ENCODE measurements at places on chromosomes 6 and 20.

GRCh38 chr6:33955566-33955965, 151.8 kb upstream of the MLN start:
- DNase-seq: no peak

- DNase-seq: no peak
Measured at GRCh38 chr6:30841644-30842504, 42.4 kb upstream of the DDR1 start.

GRCh38 chr6:9540126-9540525, 874.7 kb downstream of the TFAP2A start:
- no peak for DNase-seq

DNA sequence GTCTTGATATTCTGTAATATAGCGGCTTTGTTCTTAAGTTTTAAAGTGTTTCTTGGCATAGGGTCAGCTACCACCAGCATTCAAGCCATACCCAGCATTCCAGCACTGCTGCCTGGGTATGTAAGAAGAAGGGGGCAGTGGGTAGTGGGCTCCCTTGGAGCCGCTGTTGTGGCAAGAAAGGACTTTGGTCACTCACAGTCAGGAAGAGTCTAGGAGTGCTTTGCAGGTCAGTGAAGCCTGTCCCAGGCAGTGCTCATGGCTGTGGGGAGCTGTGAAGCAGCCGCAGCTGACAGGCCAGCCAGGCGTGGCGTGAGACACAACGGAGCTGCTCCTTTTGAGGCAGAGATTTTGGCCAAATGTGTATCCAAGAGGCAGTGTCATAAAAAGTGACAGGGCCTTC, 512.0 kb downstream of the CDKAL1 start:
- DNase-seq: no peak

GRCh38 chr6:102549221-102549874, 1155.8 kb downstream of the GRIK2 start:
- DNase-seq: no peak

DNA sequence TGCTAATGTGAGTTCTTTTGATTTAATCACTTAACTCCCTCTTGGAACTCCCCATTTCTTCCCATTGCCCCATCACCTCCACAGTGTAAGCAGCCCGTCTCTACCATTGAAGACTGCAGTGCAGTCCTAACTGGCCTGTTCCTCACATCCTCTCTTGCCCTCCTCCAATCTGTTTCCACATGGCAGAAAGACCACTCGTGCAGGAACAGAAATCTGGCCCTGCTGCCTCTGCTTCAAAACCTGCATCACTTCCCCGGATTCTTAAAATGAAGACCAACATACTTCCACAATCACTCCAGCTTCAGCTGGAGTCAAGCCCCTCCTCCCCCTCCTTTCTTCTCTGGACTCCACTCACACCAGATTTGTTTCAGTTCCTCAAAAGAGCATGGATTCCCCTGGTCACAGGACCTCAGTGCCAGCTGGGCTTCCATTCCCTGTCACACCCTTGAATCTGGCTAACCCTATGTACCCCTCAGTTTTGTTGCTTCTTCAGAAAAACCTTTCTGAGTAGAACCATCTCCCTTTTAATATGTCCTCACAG, 802.3 kb downstream of the MAFB start:
- no peak for DNase-seq

DNA sequence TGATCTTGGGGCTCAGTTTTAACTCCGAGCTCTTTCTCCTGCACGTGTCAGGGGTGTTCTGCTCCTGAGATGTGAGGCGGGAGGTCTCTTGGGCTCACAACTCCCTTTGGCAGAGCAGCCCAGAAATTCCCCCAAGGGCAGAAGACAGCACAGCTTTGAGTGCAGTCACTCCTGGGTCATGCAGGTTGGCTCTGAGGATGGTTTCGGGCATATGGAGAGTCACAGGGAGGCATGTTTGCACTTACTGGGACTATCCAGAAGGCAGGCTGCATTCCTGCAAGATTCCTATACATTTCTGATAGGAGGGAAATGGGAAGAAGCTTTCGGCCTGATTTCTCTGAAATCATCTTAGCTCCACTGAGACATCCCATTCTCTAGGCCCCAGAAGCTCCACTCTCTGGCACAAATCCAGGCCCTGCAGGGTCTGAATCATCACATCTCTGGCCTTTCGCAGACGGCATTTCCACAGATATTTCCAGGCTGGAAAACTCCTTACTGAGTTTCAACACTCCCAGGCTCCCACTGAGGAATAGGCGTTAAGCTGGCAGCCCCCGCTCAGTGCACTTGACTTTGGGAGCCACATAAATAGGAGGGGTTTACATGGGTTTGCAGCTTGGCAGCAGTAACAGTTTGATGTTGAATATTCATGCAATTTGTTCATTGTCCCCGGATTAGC, 39.7 kb downstream of the AGPAT4 start:
- peak; percentile 57 for DNase-seq

GRCh38 chr6:36758516-36759147, 61.0 kb downstream of the RAB44 start:
- no peak for DNase-seq

DNA sequence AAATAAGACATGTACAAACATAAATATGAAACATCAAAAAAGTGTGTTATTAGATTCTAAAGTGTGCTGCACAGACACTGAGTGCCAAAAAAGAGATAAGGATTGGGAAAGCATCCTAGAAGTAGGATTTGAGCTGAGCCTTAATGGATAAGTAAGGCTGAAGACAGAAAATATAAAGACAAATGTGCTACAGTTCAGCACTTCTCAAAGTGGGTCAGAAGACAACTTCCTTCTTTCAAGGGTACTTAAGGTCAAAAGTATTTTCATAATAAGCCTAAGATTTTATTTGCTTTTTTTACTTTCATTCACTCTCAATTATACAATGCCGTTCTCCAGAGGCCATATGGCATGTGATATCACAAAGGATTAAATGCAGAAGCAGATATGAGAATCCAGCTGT, 16.8 kb downstream of the USP45 start:
- no peak for DNase-seq

DNA sequence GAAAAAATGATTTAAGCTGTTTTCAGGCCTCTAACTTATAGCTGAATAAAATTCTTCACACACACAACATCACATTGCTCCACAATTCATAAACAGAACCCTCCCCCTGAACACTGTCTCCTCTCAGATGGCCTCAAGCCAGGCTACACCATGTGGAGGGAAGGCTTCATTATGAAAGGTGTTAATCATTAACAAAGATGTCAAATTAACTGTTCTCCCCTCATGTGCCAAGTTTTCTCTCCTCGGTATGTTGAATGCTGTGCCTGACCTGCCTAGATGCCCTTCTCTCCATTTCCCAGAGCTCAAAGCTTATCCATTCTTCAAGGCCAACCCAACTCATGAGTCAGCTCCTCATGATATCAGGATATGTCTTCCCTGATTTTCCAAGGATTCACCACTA, 210.4 kb downstream of the GMDS start:
- no peak for DNase-seq

DNA sequence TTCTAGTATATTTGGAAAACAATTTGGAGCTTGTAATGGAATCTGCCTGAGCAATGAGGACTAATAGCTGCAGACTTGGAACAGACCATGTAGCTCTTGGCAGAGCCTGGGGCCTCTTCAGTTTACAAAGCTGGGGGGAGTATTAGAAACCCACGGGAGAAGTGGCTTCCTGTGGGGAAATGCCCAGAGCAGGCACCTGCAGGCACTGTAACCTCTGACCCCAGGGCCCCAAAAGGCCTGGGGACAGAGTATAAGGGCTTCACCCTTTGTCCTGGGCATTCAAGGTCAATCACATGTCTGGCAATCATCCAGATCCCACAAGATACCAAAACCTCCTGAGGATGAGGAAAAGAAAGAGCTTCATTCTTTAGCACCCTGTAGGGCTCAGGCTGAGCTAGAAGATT, 19.4 kb downstream of the PKIG start:
- peak; percentile 40 for DNase-seq

DNA sequence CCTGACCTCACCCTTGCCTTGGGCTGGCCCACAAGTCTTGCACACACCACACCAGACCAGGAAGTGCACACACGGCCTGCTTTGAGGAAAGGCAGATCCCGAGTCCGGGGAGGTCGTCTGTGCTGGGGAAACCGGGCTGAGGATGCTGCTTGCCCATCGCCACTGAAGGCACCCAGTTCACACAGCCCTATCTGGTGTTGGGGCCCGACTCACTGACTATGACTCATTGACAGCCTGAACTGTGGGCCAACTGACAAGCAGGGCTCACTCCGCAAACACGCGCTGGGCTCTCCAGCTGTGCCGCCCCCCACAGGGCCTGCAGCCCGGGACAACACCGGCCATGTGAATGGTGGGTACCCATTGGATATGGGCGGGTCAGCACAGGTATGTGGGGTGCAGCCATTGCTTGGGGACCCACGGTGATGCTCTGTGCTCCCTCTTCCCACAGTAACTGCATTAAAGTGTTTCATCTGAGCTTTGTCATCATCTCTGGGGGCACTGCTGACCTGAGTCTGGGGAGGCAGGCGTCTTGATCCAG, 1.6 kb downstream of the SAMD10 start:
- DNase-seq: no peak
